ENCODE measurements at places on chromosomes 11 and 22.

GRCh38 chr22:22748297-22748743 lies 103.9 kb downstream of the GGTLC2 start:
- DNase-seq: no peak

DNA sequence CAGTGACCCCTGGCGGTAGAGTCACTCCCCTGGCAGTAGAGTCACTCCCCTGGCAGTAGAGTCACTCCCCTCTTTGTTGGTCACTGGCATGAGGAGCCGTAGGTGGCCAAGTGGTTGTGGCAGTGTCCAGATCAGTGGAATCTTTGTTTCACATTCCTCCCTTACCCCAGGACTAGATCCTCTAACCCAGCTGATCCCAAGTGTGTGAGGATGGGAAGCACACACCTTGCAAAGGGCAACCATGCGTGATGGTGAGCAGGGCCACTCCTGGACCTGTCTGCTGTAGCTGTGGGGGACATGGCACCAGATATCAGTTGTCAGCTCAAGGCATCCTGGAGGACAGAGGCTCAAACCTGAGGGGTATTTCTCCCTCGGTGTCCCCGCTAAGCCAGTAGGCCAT lies 37.8 kb downstream of the OSBP2 start:
- DNase-seq: no peak

DNA sequence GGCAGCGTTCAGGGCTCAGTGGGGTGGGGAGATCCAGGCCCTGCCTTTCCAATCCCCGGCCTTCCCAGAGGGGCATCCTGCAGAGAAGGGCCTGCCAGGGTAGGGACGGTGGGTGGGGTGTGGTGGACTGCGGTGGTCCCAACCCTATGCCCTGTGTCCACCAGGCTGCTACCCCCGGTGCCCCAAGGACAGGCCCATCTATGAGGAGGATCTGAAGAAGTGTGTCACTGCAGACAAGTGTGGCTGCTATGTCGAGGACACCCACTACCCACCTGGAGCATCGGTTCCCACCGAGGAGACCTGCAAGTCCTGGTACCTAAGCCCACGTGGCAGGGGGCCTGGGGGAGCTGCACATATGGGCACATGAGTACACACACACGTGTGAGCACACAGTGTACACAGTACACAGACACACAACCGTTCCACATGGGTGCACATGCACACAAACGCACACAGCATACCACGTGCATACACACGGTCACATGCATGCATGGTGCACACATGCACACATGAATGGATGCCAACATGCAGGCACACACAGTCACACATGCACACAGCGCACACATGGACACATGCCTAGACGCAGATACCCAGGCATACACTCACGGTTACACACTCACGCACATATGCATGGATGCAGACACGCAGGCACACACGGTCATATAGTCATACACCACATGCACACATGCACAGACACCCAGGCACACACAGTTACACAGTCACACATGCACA lies 16.1 kb downstream of the MUC2 start:
- DNase-seq: no peak

GRCh38 chr22:21054714-21055563 lies 9.2 kb downstream of the LRRC74B start:
- no peak for DNase-seq

DNA sequence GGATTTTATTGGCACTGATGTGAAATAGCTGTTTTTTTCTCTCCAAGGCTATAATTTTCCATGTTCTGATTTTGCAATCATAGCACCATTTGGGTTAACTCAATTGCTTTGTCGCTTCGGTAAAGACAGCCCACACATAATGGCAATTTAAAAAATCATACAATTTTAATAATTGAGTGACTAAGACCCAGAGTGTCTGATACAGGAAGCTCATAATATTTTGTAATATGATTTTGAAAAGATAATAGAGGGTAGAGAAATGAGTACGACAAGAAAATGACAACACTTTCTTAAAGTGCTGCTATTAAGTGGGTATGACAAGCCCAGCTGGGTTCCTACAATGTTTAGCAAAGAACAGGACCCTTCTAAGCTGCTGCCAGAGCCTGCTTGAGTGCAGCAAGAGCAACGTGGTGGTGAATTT lies 439.1 kb downstream of the METTL15 start:
- DNase-seq: no peak

- no peak for DNase-seq
Measured at GRCh38 chr11:134157451-134157850, 66.3 kb downstream of the NCAPD3 start.

DNA sequence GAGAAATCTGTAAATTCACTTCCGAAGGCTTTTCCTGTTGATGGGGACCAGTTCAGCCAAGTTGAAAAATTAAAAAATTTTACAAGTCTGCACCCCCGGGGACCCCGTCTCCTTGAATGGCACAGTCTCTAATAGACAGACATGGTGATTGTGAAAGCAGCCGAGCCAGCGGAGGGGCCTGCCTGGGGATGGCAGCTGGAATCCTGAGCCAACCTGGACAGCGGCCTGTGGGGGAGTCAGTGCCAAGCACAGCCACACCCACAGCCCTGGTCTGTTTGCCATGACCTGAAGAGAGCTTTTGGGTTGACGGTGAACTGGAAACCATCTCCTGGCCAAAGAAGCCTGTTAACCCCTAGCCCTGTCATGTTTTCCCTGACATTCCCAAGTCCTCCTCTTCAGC lies 64.7 kb downstream of the PARVG start:
- no peak for DNase-seq

- no peak for DNase-seq
Measured at GRCh38 chr11:69307421-69307820, 13.5 kb downstream of the MYEOV start.

GRCh38 chr11:796565-797295 lies 1.4 kb downstream of the SLC25A22 start:
- DNase-seq: no peak

DNA sequence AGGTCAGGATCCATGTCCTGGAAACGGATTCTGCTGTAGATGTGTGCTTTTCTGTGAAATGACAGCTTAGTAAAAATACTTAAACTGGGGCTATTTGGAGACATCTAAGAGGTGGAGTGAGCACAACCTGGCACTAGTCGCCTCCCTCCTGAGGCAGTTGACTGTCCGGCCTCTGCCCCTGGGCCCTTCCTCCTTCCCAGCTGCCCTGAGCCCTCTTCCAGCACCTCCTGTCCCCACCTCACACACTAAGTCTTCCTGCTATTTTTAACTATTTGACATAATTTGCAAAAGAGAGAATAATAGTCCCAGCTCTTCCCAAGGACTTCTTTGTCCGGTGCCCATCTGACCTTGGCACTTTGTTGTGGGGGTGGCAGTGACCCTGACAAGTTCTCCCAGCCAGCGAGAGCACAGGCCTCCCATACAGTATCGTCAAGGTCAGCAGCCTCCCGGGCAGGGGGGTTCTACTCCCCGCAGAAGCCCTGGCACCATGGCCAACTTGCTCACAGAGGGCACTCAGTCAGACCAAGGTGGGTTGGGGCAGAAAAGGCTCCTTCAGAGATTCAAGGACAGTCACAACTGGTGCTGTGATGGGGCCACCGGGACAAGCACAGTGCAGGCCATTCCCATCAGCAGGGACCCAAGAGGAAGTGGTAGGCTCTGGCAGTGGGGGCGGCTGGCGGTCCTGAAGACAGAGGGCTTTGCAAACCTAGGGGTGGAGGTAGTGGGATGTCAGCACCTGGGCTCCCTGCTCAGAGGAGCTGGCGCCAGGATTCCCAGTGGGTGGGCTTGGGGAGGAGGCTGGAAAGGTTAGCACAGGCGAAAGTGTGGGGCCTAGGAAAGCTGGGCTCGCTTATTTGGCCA lies 5.5 kb upstream of the NEAT1 start:
- DNase-seq: no peak

- no peak for DNase-seq
Measured at GRCh38 chr11:118275176-118275575, 11.1 kb upstream of the MPZL2 start.

GRCh38 chr22:17232406-17232805 lies 13.2 kb upstream of the ADA2 start:
- DNase-seq: peak; percentile 50

DNA sequence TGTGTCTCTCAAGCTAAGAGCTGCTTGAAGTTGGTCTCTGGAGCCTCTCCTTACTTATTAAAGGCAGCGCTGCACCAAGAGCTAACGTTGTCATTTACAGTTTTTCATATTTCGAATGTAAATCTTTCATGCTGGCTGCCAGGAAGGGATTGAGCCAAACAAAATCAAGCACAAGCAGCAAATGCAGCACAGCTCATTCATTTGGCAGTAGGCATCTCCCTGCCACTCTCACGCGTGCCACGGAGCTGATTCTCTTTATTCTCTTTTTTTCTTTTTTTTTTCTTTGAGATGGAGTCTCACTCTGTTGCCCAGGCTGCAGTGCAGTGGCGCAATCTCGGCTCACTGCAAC lies 1.4 kb upstream of the VEGFB start:
- DNase-seq: no peak

DNA sequence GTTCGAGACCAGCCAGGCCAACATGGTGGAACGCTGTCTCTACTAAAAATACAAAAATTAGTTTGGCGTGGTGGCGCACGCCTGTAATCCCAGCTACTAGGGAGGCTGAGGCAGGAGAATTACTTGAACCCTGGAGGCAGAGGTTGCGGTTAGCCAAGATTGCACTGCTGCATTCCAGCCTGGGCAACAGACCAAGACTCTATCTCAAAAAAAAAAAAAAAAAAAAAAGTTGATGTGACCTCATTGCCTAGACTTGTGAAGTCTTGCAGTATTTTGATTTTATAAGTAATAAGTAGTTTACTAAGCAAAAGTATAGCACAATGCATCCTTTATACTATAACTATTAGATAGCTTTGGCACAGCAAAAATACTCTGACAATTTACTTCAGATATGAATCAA lies 9.9 kb upstream of the CUL5 start:
- DNase-seq: no peak

GRCh38 chr11:2217211-2218030 lies 45.8 kb upstream of the TH start:
- no peak for DNase-seq

GRCh38 chr11:115716601-115717529 lies 212.7 kb upstream of the CADM1 start:
- no peak for DNase-seq

DNA sequence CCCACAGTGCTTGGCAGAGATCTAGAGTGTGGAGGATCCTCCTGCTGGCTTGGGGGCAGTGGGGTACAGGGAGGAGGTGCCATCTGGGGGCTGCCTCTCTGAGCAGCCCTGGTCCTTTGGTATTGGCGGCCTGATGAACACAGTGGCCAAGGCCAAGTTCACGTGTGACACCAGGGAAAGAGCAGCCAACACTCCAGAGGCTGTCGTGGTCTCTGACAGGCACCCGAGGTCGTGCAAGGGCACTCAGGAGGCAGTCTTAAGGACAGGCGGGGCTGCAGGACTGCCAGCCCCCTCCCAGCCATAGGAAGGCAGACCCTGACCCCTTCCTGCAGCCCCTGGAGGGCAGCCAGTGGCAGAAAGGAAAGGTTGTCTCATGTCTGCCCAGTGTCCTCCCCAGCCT lies 30.7 kb downstream of the PHF21B start:
- DNase-seq: no peak

DNA sequence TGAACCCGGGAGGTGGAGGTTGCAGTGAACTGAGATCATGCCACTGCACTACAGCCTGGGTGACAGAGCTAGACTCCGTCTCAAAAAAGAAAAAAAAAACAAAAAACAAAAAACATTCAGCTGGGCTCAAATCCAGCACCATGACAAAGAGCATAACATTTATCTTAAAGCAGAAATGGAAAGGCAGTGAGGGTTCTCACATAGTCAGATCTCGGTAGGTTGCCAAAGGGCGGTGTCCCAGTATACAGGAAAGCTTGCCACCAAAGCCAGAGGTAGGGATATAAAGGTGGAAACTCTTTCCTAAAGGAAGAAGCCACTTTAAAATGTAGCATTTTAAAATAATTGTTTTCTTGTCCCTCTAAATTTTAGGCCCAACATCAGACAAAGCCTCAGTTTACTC lies 22.4 kb upstream of the CAPRIN1 start:
- DNase-seq: no peak

- DNase-seq: no peak
Measured at GRCh38 chr11:107494055-107494454, 36.4 kb upstream of the CWF19L2 start.

GRCh38 chr22:27057717-27058116 lies 400.3 kb downstream of the MIAT start:
- DNase-seq: no peak

DNA sequence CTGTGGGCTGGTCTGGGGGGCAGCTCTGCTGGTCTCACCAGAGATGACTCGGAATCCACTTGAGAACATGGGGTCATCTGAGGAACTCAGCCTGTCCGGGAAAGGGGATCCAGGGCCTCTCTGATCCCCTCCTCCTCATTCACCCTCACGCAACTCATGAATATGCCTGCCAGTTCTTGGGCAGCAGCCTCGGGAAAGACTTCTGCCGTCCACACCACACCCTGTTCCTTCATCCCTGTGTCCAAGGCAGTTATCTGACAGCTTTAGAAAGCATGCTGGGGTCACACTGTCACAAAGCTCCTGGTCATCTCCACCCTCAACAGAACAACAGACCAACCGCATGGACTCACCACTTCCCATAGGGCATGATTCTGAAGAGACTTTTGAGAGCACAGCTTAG lies 88.3 kb downstream of the AMOTL1 start:
- no peak for DNase-seq

GRCh38 chr22:22920104-22920654 lies 32.6 kb downstream of the IGLL5 start:
- DNase-seq: no peak

DNA sequence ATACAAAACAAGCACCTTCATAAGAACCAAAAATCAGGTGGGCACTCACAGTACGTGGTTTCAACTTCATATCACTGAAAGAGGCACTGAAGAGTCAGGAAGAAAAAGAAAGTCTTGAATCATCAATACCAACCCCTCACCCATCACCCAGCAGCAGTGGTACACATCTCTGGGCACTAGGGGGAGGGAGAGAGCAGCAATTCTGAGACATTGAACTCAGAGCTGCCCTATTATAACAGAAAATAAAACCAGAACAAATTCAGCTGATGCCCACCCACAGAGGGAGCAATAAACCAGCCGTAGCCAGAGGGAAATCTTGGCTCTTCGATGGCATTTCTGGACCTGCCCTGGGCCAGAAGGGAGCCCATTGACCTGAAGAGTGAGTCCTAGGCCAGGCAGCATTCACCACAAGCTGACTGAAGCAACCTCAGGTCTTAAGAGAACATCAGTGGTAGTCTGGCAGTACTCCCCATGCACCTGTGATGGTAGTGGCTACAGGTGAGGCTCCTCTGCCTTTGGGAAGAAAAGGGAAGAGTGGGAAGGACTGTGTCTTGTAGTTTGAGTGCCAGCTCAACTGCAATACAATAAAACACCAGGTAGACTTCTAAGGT lies 42.2 kb upstream of the FAM181B start:
- DNase-seq: no peak
